HT1080 (cell line): ENCODE measurements at places on chromosomes 12 and 14. TPM values are rescaled to one million over a fixed set of nuclear protein-coding genes. Genes with fewer than 3 reads are reported as not detected.

Gene KRT75
- not detected in 2 replicates for total RNA-seq

Gene RBM25
- total RNA-seq: 35.0 and 50.4 TPM in 2 replicates

Gene KRT3
- total RNA-seq: 0.13 TPM in 1 of 2 replicates, not detected in the other

Gene PLEKHG7
- not detected in 2 replicates for total RNA-seq

Gene MGST1
- 25.5 and 32.6 TPM in 2 replicates for total RNA-seq

Gene TSPAN9
- total RNA-seq: 18.5 and 21.3 TPM in 2 replicates

Gene APEX1
- total RNA-seq: 139 and 207 TPM in 2 replicates

Gene KRT83
- 0.05 and 0.17 TPM in 2 replicates for total RNA-seq

Gene IRAK4
- total RNA-seq: 3.8 and 4.9 TPM in 2 replicates

Gene DEPDC4
- total RNA-seq: 2.1 and 2.4 TPM in 2 replicates

Gene FAM90A1
- total RNA-seq: not detected in 2 replicates

Gene LYZ
- 0.76 TPM in 1 of 2 replicates, not detected in the other for total RNA-seq

Gene CD4
- 0.10 TPM in 1 of 2 replicates, not detected in the other for total RNA-seq

Gene CNIH1
- total RNA-seq: 117 and 172 TPM in 2 replicates

Gene IL26
- not detected in 2 replicates for total RNA-seq

Gene VEZT
- 51.8 and 60.4 TPM in 2 replicates for total RNA-seq

Gene LBHD2
- not detected in 2 replicates for total RNA-seq

Gene PRPF40B
- total RNA-seq: 10.1 and 10.5 TPM in 2 replicates

Gene LGR5
- 0.10 TPM in 1 of 2 replicates, not detected in the other for total RNA-seq

Gene TRIM9
- 0.53 and 1.8 TPM in 2 replicates for total RNA-seq

Gene ZC3H10
- total RNA-seq: 2.7 and 5.6 TPM in 2 replicates

Gene KLHDC1
- not detected in 2 replicates for total RNA-seq

Gene SIRT4
- total RNA-seq: 0.40 and 1.6 TPM in 2 replicates

Gene STON2
- total RNA-seq: 6.9 and 7.6 TPM in 2 replicates

Gene FITM1
- total RNA-seq: 0.63 TPM in 1 of 2 replicates, not detected in the other

Gene BEGAIN
- total RNA-seq: 0.33 and 0.35 TPM in 2 replicates

Gene HHIPL1
- total RNA-seq: not detected in 2 replicates

Gene SPSB2
- 15.7 and 20.0 TPM in 2 replicates for total RNA-seq

Gene MOAP1
- total RNA-seq: 22.9 and 23.0 TPM in 2 replicates

Gene NRIP2
- not detected in 2 replicates for total RNA-seq

Gene ESPL1
- total RNA-seq: 16.8 and 20.0 TPM in 2 replicates

Gene PKP2
- 3.4 and 4.6 TPM in 2 replicates for total RNA-seq

Gene ADAMTS20
- 0.03 TPM in 1 of 2 replicates, not detected in the other for total RNA-seq

Gene IAPP
- total RNA-seq: not detected in 2 replicates

Gene DDN
- 0.24 and 0.50 TPM in 2 replicates for total RNA-seq

Gene MORN3
- total RNA-seq: 0.08 and 0.33 TPM in 2 replicates

Gene GLIPR1L1
- total RNA-seq: not detected in 2 replicates

Gene SLC6A15
- total RNA-seq: 24.5 and 26.6 TPM in 2 replicates

Gene OR4K2
- not detected in 2 replicates for total RNA-seq

Gene PTPRB
- 0.77 and 0.87 TPM in 2 replicates for total RNA-seq

Gene IFI27
- 6.2 and 8.4 TPM in 2 replicates for total RNA-seq

Gene CCDC38
- total RNA-seq: not detected in 2 replicates

Gene C12orf50
- total RNA-seq: not detected in 2 replicates

Gene KRT79
- 0.45 and 1.0 TPM in 2 replicates for total RNA-seq

Gene IFI27L1
- 15.4 and 21.2 TPM in 2 replicates for total RNA-seq

Gene PLXNC1
- 0.57 and 0.66 TPM in 2 replicates for total RNA-seq

Gene CLEC6A
- not detected in 2 replicates for total RNA-seq
